Activated CD4-positive, alpha-beta T cell treated with anti-CD3 and anti-CD28 coated beads for 36 hours (primary cell): ENCODE measurements at places on chromosomes 3 and 15. TPM values are rescaled to one million over a fixed set of nuclear protein-coding genes. Genes with fewer than 3 reads are reported as not detected.

Gene GUCA1C
- total RNA-seq: not detected

Gene GOLGA6D
- not detected for total RNA-seq

Gene POLQ
- total RNA-seq: 22.8 TPM

Gene SIDT1
- 19.7 TPM for total RNA-seq

Gene BTBD1
- 58.3 TPM for total RNA-seq

Gene ARL14
- total RNA-seq: not detected

Gene DNASE1L3
- not detected for total RNA-seq

- H3K36me3 ChIP-seq: peaks cover 40% of the 10 kb centered on the region
- peak; percentile 46 for DNase-seq
- H3K27me3 ChIP-seq: no peaks in the 10 kb centered on the region
- no peak overlapping the region for H3K4me3 ChIP-seq
- peaks cover 3% of the 10 kb centered on the region for H3K4me1 ChIP-seq
Measured at GRCh38 chr3:66372681-66373350, 128.0 kb downstream of the LRIG1 start.

- H3K27ac ChIP-seq: no peak overlapping the region
- DNase-seq: no peak
- no peaks in the 10 kb centered on the region for H3K27me3 ChIP-seq
- no peak overlapping the region for H3K4me3 ChIP-seq
- peaks cover 24% of the 10 kb centered on the region for H3K36me3 ChIP-seq
- H3K4me1 ChIP-seq: no peaks in the 10 kb centered on the region
Measured at GRCh38 chr3:172354931-172355499, 93.2 kb downstream of the GHSR start.

GRCh38 chr3:130576375-130577266 is 59.6 kb downstream of the COL6A6 start:
- no peaks in the 10 kb centered on the region for H3K36me3 ChIP-seq
- no peak for DNase-seq
- H3K27me3 ChIP-seq: peaks cover 23% of the 10 kb centered on the region

DNA sequence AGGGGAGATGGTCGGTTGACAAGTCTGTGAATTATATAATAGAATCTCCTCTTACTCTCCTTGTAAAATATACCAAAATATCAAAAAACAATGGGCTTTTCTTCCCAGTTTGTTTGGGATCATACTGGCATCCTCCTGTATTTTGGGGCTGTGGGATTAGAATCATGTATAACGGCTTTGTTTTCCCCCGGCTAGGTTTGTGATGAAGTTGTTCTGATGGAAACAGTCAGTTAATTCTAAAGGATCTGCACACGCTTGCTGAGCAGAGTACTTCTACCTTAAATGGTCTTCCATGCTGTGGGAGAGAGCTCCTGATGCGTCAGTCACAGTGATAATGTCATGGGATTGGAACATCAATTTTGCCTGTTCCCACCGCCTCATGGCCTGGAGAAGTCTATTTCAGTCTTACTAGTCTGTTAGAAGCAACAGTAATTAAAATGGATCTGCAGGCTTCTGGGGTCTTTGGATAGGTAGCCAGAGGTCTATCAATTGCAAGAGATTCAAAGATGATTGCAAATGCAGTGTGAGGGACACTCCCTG is 81.3 kb downstream of the ITPR1 start:
- no peaks in the 10 kb centered on the region for H3K27me3 ChIP-seq
- H3K4me3 ChIP-seq: no peak overlapping the region
- H3K36me3 ChIP-seq: no peaks in the 10 kb centered on the region
- no peak for DNase-seq

- no peaks in the 10 kb centered on the region for H3K27me3 ChIP-seq
- no peak overlapping the region for H3K27ac ChIP-seq
Measured at GRCh38 chr15:52651868-52652267, 27.3 kb downstream of the ATOSA start.

DNA sequence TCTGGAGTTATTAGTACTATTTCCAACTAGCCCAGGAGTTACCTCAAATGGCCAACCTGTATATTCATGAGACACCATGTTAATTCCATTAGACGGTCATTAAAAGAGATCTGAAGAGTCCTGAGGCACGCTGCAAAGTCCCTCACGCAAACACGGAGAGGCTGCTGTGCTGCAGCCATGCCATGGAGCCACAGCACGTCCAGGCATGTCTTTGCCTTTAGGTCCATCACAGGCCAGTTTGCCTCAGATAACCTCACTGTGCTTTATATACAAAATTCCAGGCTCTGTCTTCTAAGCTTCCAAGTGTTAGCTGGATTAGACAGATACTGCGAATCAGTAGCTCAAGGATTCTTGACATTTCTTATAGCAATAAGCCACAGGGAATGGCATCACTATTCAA is 9.8 kb upstream of the PLAAT1 start:
- DNase-seq: no peak
- H3K27me3 ChIP-seq: peaks cover 9% of the 10 kb centered on the region
- no peak overlapping the region for H3K4me3 ChIP-seq
- H3K36me3 ChIP-seq: no peaks in the 10 kb centered on the region
- H3K4me1 ChIP-seq: no peaks in the 10 kb centered on the region

- no peaks in the 10 kb centered on the region for H3K4me1 ChIP-seq
- H3K4me3 ChIP-seq: no peak overlapping the region
- H3K27ac ChIP-seq: no peak overlapping the region
- no peaks in the 10 kb centered on the region for H3K36me3 ChIP-seq
- DNase-seq: no peak
- peaks cover 3% of the 10 kb centered on the region for H3K27me3 ChIP-seq
Measured at GRCh38 chr3:19539518-19540392, 391.4 kb downstream of the KCNH8 start.

DNA sequence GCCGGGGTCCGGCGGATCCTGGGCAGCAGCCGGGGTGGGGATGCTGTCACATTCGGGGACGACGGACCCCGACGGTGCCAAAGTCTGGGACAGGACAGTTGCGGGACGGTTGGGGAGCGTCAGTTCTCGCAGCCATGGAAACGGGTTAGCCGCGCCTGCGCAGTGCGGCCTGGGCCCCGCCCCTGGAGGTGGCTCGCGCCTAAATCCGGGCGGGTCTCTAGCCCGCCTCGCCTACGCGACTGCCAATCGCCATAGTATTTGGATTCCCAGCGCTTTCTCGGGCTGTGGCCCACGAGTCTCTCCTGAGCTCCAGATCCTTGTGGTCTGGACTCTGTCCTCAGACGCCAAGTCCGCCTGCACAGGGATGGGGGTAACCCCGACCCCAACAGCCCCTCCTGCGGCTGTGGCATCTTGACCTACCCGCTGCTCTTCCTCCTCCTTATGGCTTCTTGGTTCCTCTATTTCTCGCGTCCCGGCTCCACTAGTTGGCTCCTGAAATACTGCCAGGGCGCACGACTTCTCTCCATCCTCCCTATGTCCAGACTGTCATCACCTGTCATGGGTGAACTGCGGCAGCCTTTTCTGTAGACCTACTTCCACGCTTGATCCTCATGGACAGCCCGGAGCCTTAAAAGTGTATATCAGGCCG is at the start of gene ZMYND10:
Gene ZMYND10 (minus strand): TSS at position 147 of the 649 bp plus-strand sequence. CDS start 153 bp downstream, outside the sequence.
- H3K4me1 ChIP-seq: peaks cover 45% of the 10 kb centered on the region
- no peaks in the 10 kb centered on the region for H3K27me3 ChIP-seq
- peak; percentile 88 for DNase-seq
